ENCODE measurements at places on chromosomes 13 and 19. TPM values are rescaled to one million over a fixed set of nuclear protein-coding genes. Genes with fewer than 3 reads are reported as not detected.
A peak's percentile ranks its signal among the peaks of the same experiment; 100 is the strongest.

- no peaks in the 10 kb centered on the region for H3K36me3 ChIP-seq
- no peaks in the 10 kb centered on the region for H3K27me3 ChIP-seq
- H3K4me3 ChIP-seq: no peak overlapping the region
- no peak for DNase-seq
These were observed 35.2 kb downstream of the MBNL2 start for GRCh38 chr13:97257228-97257755.

Gene CEACAM20
- not detected for total RNA-seq

- H3K4me3 ChIP-seq: no peak overlapping the region
- no peaks in the 10 kb centered on the region for H3K4me1 ChIP-seq
- H3K27ac ChIP-seq: no peak overlapping the region
- H3K27me3 ChIP-seq: no peaks in the 10 kb centered on the region
These were observed 10.2 kb downstream of the OXGR1 start for GRCh38 chr13:96984051-96984508.

DNA sequence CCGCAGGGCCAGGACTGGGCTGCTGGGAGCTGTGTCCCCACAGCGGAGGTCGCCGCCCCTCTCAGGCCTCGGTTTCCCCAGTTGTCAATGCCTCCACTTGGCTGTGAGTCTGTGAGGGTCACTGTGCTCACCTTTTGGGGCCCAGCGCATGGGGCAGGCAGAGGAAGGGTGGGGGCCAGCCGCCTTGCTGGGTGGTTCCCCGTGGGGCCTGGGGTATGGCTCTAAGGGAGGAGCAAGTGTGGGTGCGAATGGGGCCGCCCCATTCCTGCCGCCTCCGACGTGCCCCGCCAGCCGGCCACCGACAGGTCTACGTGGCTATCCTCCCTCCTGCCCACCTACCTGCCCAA, 800 bp upstream of the FGF22 start:
- peak overlapping the region; percentile 15 for H3K27ac ChIP-seq
- no peak for DNase-seq
- H3K4me1 ChIP-seq: peaks cover 17% of the 10 kb centered on the region
- peak overlapping the region; percentile 63 for H3K4me3 ChIP-seq
- no peaks in the 10 kb centered on the region for H3K27me3 ChIP-seq
- H3K36me3 ChIP-seq: no peaks in the 10 kb centered on the region

Gene RXFP2
- not detected for total RNA-seq

- peaks cover 14% of the 10 kb centered on the region for H3K27me3 ChIP-seq
- no peak for DNase-seq
- no peak overlapping the region for H3K27ac ChIP-seq
- H3K36me3 ChIP-seq: peaks cover 23% of the 10 kb centered on the region
These were observed 1.8 kb downstream of the PTGER1 start for GRCh38 chr19:14473073-14473977.

DNA sequence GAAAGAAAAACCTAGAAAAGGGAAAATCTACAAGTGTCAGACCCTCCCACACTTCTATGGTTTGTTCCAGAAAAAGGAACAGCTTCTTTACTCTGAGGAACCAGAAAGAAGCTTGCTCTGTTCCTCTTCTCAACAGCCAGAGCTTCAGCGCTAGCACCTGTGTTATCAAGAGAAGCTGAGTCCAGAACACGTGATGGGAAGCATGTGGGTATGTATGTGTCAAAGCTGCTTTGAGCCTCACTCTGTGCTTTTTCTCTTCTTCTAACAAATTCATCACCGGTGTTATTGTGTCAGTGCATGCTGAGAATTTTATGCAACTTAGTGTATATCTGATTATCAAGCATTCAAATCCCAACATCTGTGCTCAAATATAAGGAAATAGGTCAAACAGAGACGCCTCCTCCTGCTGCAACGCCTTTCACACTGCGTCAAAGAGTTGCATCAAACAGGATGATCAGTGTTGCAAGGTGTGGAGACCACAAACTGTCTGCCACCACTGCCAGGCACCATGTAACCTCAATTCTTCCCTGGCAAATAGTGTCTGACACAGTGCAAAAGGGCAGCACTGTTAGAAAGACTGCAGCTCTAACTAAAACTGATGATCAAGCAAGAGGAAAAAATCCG, 83.9 kb downstream of the LRRC63 start:
- peak; percentile 89 for DNase-seq
- no peaks in the 10 kb centered on the region for H3K36me3 ChIP-seq
- H3K4me3 ChIP-seq: no peak overlapping the region
- H3K27me3 ChIP-seq: no peaks in the 10 kb centered on the region
- peak overlapping the region; percentile 57 for H3K27ac ChIP-seq
- H3K4me1 ChIP-seq: peaks cover 45% of the 10 kb centered on the region

DNA sequence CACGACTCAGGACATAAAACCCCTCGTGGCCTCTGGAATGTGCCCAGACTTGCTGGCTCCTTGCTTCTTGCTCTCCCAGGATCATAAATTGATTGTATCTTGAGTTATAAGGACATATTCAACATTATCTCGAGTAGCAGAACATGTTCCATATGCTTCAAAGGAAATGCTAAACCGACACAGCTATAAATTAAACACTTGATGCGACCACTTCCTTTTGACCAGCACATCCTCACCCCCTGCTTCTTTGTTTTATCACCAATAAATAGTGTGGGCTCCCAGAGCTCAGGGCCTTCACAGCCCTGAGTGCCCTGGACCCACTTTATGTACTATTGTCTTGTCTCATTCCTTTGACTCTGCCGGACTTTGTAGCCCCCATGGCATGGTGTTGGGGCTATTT, 157.0 kb upstream of the PABPC3 start:
- no peaks in the 10 kb centered on the region for H3K4me1 ChIP-seq
- H3K27ac ChIP-seq: no peak overlapping the region
- H3K36me3 ChIP-seq: no peaks in the 10 kb centered on the region
- DNase-seq: no peak

DNA sequence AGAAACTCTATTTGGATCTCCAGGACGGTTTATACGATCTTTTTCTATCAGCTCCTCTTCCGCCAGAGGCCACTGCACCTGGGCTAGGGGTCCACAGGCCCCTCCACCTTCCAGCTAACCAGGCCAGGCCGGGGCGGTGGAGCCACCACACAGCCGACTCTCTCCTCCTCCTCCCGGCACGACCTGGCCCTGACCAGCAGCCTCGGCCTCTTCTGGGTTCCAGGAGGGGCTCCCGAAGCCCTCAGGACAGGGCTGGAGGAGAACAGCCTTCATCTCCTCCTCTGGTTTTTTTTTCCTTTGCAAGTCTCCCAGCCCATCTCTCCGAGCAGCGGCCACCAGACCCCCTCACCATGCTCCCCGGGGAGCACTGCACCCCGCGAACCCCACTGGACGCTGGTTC, 17.1 kb downstream of the DPF1 start:
- H3K27me3 ChIP-seq: peaks cover 11% of the 10 kb centered on the region
- H3K4me1 ChIP-seq: peaks cover 6% of the 10 kb centered on the region
- DNase-seq: no peak
- H3K27ac ChIP-seq: no peak overlapping the region
- H3K36me3 ChIP-seq: no peaks in the 10 kb centered on the region

Gene ZNF506
- total RNA-seq: 80.5 TPM

GRCh38 chr19:38705197-38706019, 38.9 kb downstream of the CAPN12 start:
- no peaks in the 10 kb centered on the region for H3K27me3 ChIP-seq
- H3K27ac ChIP-seq: no peak overlapping the region
- peaks cover 88% of the 10 kb centered on the region for H3K36me3 ChIP-seq
- DNase-seq: no peak
- H3K4me3 ChIP-seq: no peak overlapping the region

- no peak overlapping the region for H3K4me3 ChIP-seq
- H3K36me3 ChIP-seq: no peaks in the 10 kb centered on the region
- H3K27ac ChIP-seq: no peak overlapping the region
- H3K27me3 ChIP-seq: no peaks in the 10 kb centered on the region
These were observed 1716.5 kb upstream of the SLC10A2 start for GRCh38 chr13:104782741-104783140.

Gene RNF17
- total RNA-seq: not detected

DNA sequence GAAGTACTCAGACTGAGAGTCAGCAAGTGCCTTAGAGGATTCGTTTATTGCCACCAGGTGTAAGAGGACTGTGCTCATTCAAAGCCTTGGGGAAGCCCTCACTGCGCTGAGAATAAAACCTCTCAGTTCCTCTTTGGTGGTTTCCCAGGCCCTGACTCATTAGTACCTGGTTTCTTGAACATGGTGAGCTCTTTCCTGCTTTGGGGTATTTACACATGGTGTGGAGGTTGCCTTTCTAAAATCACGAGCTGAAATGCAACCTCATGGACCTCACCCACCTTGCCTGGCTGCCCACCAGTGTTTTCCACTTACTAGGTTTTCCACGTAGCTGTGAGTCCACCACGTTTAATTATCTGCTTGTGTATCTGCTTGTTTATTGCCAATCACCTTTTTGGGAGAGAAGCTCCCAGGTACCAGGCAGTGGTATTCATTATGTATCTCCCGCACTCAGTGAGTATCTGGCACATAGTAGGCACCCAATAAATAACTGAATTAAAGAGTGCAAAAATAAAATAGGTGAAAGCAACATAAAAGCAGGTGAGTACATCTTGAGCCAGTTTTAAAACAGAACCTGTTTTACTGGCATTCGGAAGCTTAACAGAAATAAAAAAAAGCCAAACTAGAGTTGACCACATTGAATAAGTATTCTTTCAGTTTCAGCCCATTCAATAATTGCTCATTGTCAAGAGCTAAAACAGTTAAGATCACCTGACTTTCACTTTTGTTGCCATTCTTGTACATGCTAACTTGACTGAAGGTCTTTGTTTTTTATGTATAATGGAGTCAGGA, 533.0 kb downstream of the MYO16 start:
- H3K4me3 ChIP-seq: no peak overlapping the region
- no peak for DNase-seq
- no peaks in the 10 kb centered on the region for H3K36me3 ChIP-seq
- no peaks in the 10 kb centered on the region for H3K4me1 ChIP-seq
- no peaks in the 10 kb centered on the region for H3K27me3 ChIP-seq

Gene LRRC25
- total RNA-seq: 0.91 TPM

Gene COX7A1
- not detected for total RNA-seq

DNA sequence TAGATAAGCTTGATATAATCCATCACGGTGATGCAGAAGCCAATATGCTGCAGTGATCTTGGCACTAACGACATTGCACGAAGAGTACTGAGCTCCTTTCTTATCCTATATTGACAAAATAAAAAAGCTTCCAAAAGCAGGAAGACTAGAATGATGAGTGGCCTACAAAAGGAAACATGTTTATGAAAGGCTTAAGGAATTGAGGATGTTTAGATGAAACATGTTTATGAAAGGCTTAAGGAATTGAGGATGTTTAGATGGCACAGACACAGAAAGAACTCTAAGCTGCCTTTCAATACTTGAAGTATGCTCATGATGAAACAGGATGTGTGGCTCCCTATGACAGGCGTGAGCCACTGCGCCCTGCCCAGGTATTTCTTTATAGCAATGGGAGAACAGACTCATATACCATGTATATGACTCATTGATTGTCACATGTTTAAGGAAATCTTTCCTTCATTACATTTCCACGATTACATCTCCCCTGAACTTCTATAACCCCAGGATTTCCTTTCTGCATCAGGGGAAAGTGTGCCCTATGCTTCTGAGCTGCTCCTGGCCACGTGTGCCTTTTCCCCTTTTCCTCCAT, 690.8 kb upstream of the ARGLU1 start:
- H3K4me1 ChIP-seq: no peaks in the 10 kb centered on the region
- no peak overlapping the region for H3K27ac ChIP-seq
- H3K27me3 ChIP-seq: no peaks in the 10 kb centered on the region
- no peak overlapping the region for H3K4me3 ChIP-seq
- no peak for DNase-seq
- no peaks in the 10 kb centered on the region for H3K36me3 ChIP-seq

GRCh38 chr19:17220207-17220758, 5.1 kb downstream of the USE1 start:
- H3K27me3 ChIP-seq: no peaks in the 10 kb centered on the region
- peaks cover 7% of the 10 kb centered on the region for H3K36me3 ChIP-seq
- H3K27ac ChIP-seq: no peak overlapping the region
- no peak overlapping the region for H3K4me3 ChIP-seq
- peaks cover 10% of the 10 kb centered on the region for H3K4me1 ChIP-seq

Gene SLC8A2
- not detected for total RNA-seq

DNA sequence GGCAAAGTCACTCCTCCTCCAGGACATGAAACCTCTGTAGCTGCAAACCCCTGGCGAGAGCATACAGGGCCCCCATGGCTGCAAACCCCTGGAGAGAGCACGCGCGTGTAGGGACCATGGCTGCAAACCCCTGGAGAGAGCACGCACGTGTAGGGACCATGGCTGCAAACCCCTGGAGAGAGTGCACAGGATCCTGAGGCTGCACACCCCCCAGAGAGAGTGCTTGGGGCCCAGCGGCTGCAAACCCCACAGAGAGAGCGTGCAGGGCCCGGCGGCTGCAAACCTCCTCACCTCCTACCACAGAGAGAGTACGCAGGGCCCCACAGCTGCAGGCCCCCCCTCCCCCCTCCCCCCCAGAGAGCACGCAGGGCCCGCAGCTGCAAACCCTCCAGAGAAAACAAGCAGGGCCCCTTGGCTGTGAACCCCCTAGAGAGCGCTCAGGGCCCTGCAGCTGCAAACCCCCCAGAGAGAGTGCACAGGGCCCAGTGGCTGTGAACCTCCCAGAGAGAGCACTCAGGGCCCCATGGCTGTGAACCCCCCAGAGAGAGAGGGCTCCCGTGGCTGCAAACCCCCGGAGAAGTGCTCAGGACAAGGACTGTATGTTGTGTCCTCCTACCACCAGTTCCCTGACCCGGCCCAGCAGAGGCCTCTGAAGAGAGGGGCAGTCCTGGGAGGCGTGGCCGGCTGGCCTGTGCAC, 7.3 kb downstream of the ADPRHL1 start:
- H3K36me3 ChIP-seq: no peaks in the 10 kb centered on the region
- no peak overlapping the region for H3K4me3 ChIP-seq
- no peaks in the 10 kb centered on the region for H3K4me1 ChIP-seq
- H3K27ac ChIP-seq: no peak overlapping the region
- no peak for DNase-seq

Gene CRLF1
- total RNA-seq: not detected

DNA sequence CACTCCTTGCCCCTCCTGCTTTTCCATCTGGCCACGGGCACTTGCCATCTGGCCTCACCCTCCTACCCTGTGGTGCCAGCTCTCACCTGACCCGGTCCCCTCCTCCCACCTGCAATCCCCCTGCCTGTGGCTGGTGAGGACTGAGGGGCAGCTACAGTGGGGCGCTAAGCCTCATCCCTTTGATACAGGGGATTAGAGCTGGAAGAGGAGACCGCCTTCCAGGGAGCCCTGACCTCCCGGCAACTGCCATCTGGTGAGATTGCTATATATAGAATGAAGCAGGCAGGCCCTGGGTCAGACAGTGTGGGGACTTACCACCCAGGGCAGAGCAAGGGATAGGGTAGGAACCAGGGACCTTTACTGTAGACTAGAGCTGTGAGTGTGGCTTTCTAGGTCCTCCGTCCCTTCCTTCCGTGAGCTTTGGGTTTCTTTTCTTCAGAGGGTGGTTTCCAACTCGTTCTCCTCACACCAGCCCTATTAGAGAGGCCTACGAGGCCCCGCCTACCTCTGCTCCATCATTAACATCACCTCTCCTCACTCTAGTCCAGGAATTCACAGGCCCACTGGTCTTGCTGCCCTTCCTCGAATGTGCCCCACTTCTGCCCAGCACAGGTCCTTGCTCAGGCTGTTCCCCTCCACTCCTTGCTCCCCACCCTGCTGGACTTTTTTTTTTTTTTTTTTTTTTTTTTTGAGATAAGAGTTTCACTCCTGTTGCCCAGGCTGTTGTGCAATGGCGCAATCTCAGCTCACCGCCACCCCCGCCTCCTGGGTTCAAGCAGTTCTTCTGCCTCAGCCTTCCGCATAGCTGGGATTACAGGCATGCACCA, 7.7 kb downstream of the KASH5 start:
- H3K4me1 ChIP-seq: peaks cover 26% of the 10 kb centered on the region
- no peaks in the 10 kb centered on the region for H3K36me3 ChIP-seq
- peak; percentile 8 for DNase-seq
- H3K27me3 ChIP-seq: no peaks in the 10 kb centered on the region
